ENCODE measurements at places on chromosomes 4 and X.

DNA sequence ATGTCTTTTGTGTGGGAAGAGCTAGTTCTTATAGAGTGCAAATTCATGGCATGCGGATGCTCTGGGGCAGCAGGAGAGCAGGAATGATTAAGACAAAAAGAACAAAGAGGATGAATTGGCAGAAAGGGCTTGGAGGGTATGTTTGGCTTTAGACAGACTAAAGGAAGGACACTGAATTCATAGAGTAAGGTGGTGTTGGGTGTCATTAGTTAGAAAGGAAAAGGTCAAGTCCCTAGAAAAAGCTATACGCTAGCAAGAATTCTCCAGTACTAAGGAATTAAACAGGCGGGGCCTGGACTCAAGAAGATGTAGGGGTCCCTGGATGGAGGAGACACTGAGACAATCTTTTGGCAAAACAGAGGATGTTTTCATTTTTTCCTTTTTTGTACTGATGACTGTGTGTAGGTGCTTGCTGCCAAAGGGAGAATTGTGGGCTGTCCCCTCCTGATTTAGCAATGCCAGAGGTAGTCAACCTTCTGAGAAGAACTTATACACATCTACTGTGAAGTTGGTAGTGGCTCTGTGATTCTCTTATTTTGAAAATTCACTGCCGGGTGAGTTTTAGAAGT is 391.0 kb downstream of the SPRY1 start:
- DNase-seq = no peak

DNA sequence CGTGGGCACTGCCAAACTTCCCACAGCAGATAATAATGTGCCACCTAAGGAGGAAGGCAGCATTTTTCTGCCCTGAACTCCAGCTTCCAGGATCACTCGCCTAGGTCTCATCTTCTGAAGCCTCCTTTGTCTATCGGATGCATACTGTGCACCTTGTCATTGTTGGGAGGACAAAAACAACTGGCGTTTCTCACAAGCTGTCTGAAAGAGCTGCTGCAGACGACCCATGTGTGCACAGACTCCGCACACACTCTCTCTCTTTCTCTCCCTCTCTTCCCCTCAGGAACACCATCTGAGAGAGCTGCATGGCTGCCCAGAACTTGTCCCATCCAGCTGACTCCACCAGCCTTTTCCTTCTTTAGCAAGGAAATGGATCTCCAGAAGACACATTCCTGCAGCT is 83.0 kb downstream of the MAML3 start:
- peak; percentile 24 for DNase-seq

DNA sequence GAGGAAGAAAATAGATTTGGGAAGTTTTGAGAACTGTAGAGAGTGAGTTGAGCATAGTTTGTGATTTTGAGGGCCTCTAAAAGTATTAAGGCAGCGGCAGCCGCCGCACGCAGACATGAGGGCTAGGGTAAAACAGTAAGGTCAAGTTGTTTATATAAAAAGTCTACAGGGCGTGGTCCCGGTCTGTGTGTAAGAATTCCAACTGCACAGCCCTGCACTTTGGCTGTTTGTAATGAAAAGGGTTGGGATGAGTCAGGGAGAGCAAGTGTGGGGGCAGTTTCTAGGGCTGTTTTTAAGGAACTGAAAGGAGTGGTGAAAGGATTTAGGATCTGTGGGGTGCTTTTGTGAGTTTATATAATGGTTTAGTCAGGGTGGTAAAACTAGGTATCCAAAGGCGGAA is 55.0 kb downstream of the BEX3 start:
- DNase-seq = no peak

DNA sequence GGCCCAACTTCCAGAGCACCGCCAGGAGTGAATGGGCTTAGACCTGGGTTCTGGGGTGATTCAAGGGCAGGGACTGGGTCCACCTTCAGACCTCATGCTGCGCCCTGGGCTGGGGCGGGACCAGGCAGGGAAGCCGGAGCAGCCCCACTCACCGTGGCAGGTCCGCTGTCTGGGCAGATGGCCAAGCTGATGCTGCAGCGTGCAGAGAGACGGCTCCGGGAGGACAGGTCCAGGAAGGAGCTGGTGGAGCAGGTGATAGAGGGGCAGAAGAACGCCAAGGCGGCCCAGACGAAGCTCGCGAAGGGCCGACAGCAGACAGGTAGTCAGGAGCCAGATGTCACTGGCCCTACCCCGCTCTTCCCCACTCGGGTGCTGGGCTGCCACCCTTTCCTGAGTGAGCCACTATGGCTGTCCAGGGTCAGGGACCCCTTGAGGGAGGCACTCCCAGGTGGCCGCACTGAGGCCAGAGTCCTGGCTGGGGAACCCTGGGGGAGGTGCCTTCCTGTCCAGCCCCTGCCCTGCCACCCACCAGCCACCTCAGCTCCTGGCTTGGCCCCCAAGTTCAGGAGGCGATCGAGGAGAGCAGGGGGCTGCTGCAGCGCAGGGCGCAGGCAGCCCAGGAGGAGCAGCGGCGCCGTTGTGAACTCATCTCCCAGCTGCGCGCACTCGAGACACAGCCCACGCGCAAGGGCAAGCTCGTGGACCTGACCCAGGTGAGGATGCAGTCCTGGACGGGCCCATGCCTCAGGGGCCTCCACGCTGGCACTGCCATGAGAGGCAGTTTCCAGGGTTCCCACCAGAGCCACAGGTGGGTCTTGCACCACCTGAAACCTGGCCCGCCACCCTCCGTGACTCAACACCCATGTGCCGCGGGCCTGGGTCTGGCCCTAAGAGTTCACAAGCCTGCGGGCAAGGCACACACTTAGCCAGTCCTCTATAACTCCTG is 10.1 kb upstream of the RNF4 start:
- DNase-seq = no peak

GRCh38 chr4:153713866-153714646 is 30.0 kb downstream of the TLR2 start:
- no peak for DNase-seq

- no peak for DNase-seq
Measured at GRCh38 chr4:138305050-138305449, 62.9 kb upstream of the SLC7A11 start.

DNA sequence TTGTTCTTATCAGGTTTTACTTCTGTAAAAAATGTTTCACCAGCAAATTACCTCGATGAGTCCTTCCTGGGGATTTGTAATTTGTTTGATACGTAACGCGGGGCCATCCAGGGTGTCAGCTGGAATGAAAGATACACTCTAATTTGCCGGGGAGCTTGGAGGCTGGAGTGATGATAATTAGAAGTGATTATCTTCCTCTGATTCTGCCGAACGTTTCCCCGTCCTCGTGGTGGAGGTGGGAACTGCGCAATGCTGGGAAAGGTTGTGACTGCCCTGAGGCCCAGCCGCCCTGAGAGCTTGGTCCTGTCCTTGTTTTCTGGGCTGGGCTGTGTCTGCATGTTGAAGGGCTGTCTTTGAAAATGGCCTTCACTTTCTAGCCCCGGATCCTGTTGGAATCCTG is 48.0 kb downstream of the SORCS2 start:
- peak; percentile 6 for DNase-seq
